ENCODE measurements at places on chromosomes 3 and 15.

DNA sequence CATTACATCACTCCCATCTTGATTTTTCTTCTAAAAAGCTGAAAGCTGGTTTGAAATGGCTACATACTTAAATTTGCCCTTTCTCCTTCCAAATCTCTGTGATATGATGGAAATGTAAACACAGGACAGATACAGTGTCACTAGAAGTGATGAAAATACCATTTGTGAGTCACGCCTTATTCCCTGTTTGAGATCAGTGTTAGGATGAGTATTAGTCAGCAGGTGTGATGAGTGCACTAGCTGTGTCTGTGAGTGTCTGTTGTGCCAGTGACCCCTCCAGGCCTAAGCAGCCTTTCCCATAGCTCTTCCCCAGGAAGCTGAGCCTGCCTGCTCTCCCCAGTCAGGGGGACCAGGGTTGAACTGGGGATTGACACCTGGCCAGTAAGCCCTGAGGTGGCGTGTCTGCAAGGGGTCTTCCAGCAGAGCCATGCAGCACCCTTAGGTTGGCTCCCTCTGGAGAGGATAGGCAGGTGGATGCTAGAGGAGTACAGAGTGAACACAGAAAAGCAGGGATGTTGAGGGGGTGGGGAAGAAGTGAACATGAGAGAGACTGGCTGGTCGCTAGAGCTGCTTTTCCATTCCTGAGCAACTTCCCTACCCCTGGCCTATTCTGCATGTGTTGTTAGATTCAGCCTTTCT lies 92.0 kb downstream of the PDE8A start:
- no peak for DNase-seq

DNA sequence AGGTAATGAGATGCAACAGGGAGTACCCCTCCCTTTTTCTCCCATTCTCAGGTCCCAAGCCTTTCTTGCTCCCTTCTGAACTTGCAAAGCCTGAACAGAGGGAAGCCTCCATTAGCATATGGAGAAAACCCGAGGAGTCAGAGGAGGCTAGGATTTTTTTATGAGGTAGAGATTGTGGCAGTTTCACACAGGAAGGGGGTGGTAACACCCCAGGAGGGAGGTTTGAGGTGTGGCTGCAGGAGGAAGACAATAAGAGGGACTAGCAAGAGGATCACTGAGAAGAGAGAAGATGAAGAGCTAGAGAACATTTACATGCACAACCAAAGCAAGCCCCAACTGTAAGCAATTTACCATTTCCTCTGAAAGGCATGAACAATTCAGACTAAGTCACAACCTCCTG lies 322.7 kb downstream of the SV2B start:
- DNase-seq = no peak

DNA sequence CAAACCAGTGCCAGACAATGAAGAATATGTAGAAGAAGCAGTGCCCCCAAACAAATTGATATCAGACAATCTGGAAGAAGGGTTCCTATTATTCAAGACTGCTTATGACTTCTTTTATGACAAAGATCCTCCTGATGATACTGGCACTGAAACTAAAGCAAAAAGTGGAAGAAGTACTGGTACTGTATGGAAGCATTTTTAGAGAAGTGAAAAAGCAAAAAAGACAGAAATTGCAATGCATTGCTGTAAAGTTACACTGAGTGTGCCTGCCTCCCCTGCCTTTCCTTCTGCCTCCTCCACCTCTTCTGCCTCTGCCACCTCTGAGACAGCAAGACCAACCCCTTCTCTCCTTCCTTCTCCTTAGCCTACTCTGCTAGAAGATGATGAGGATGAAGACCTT lies 167.6 kb downstream of the PLCL2 start:
- no peak for DNase-seq

DNA sequence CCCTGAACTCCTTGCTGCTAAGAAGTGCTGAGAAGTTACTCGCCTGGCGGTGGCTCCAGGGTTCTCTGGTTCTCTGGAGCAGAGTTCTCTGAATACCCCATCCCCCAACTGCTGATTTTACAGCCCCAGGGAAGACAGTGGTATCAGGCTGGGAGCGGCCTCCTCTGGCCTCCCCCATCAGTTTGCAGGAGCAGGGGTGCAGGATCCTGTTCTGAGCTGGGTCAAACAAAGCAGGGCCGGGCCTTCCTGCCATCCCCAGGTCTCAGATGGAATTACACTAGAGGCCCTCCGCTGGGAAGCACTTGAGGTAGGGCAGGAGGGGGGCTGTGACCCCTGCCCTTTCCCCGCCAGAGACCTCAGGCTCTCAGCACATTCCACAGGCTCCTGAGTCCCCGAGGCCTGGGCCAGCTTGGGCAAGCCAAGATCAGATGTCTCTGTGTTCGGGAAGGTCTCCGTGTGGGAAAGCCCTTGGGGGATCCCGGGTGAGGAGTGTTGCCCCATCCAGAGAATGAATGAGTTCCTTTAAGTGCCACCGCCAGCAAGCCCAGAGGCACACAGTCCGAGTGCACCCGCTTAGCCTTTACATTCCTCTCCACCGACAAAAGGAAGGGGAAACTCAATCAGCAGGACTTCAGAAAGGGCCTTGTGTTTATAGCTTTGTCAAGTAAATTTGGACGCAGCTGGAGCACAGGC lies 149.9 kb downstream of the LRRK1 start:
- no peak for DNase-seq

DNA sequence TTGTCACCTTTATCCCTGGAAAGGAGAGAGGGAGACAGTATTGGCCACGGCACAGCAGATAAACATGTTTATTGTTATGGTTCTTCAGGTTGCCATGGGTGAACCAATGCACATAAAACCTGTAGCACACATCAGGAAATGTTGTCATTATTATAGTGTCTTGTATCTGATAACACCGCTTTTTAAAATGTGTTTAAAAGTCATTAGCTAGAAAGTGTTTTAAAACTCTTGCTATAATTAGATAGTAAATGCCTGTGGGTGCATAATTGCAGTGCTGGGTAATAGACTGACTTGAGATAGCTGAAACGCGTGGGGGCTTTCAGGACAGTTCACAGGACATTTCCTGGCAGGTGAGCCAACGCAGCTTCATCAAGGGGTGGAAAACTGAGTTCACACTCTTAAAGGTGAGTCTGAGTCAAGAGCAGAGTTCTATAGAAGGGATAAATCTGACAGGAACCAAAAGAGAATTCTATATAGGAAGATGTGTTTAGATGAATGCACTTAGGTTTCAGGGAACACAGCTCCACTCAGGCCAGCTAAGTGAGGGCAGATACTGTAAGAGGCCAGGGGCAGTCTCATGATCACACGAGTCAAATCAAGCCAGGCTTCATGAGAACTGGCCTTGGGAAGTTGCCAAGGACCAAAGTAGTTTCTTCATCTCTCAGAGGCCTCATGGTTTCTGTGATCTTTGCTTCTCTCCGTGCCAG lies 35.6 kb upstream of the PPP4R2 start:
- peak; percentile 14 for DNase-seq

GRCh38 chr15:91909574-91909973 lies 56.1 kb downstream of the SLCO3A1 start:
- no peak for DNase-seq

DNA sequence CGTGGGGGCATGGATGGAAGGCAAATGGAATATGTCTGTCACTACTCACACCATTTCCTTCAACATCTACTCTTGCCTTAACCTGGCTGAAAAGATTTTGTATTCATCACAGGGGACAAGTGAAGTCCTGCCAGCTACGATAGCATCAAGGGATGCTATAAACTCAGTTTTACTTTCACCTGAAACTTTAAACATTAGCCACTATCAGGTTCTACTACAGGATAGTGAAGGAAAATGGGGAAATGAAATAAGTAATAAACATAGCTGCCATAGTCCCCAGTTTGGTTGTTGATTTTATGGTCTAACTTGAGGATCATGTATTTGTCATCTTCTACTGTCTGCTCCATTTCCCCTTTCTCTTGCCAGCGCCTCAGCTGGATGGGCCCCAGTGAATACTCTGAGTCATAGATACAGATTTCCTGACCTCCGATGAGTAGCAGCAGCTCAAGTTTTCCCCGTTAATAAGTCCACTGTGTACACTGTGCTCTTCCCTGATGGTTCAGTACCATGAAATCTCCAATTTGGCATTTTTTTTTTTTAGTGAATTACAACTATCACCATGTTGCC lies 338.2 kb upstream of the SLCO3A1 start:
- DNase-seq = peak; percentile 36

DNA sequence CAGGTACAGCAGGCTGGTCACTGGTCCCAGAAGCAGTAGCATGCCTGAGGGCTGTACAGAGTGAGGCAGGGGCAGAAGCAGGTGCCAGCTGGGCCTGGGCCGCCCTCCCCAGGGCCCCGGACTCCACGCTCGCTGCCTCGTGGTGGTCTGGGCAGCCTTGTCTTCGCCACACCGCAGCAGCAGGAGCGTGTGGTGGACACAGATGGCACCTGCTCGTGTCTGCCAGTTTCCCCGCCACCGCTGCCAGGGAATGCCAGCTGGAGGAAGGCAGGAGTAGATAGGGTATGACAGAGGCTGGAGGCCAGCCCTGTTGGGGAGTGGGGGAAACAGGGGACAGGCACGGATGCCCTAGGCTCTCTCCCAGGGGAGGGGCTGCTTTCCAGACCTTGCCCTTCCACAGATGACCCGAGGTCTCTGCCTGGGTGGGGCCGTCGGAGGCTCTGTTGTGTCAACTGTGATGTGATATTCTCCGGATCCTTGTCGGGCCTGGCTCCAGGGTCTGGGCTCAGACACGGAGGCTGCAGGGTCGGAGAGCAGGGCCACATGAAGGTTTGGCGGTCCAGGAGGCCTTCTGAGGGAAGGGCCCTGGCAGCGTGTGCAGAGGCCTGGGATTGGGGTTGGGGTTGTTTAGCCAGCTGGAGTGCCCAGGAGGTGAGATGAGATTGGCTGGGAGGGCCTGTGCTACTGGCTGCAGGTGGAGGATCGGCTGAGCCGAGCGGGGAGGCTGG lies 33.6 kb downstream of the GOLGA6L10 start:
- DNase-seq = peak; percentile 60

DNA sequence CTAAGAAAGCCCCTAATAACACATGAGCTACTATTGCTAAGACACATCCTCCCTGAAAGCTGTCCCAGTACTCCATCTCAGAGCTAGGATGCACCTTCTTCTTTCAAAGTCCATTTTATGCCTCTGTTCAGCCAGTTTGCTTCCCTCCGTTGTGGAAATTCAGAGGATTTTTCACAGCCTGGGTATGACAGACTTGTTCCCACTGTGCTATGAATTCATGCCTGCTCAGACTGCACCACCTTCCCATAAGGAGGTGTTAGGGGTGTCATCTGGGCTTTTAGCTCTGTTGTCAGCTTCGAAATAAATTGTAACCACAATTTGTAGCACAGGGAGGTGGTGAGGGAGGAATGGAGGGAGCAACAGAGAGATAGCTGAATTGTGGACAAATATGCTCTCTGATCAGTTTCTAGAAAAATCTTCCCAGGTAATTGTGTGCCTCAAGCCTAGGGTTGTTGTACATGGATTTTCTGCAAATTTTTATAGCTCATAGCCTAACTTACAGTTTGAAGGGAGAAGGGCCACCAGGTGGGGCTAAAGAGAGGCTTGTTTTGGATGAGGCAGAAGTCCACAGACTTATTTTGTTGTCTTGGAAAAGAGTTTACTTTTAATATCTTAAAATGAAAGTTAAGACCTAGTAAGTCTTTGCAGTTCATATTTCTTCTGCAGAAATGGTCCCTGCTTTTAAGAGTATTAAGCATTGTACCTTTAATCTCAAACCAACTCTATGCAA lies 462.0 kb downstream of the PDCD6IP start:
- DNase-seq = peak; percentile 59

DNA sequence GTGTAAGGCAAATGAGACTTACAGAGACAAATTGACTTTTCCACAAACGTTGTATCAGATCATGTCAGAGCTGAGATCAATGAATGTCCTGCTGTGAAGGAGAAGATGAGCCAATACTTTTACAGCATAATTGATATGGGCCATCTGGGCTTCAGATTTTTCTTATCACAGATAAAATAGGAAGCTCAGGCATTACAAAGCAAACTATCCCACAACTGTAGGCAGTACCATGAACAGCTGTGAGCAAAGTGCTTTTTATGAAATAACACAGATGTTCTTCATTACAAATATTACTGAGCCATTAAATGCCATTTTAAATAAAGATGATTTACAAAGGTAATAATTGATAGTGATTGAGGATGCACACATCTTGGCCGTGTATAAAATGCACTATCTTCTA lies 852.3 kb downstream of the OTOL1 start:
- DNase-seq = no peak

GRCh38 chr3:169171739-169172138 lies 491.8 kb downstream of the MECOM start:
- DNase-seq = no peak

- DNase-seq = no peak
Measured at GRCh38 chr3:156132313-156132712, 11.9 kb downstream of the KCNAB1 start.

DNA sequence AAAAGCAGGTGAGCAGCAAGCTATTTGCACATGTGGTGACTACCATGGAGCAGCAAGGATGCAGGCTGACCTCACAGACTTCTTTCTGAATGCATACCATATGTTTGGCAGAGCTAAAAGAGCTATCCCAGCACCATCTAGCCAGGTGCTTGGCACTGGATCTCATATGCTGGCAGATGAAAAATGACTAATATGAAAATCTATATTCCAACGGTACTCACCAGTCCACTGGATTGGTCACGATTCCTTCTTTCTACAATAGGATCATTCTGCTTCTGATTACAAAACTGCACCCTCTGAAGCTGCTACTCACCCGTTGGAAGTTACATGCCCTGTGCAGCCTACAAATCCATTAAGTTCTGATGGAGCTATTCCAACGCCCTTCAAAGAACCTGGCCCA lies 714.3 kb upstream of the CFAP20DC start:
- no peak for DNase-seq

- no peak for DNase-seq
Measured at GRCh38 chr3:56677286-56677685, 5.8 kb downstream of the TASOR start.

- DNase-seq = no peak
Measured at GRCh38 chr3:171563298-171563697, 103.1 kb upstream of the TNIK start.

GRCh38 chr15:68209272-68209671 lies 4.1 kb upstream of the CALML4 start:
- DNase-seq = no peak

- DNase-seq = no peak
Measured at GRCh38 chr15:36251450-36251849, 328.0 kb upstream of the CDIN1 start.
